OCI-M1 (cell line): ENCODE measurements at places on chromosomes 3 and 15.

DNA sequence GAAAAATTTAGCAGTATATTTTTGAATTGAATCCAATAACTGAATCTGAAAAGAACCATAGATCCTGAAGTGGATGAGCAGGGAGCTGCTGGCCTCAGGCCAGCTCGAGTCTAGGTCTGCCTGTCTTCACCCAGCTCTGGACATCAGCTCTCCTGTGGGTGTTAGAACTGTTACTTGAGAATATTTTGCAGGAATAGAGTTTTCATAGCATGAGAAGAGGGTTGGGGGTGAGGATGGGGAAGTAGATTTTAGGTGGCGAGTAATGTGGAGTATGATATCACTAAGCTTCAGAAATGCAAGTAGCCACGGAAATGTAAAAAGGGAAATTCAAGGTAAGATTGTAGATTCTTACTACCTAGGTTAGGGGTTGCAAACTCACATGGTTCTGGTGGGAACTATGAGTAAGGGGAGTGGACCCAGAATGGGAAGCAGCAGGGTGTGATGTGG, 6.2 kb downstream of the RAB8B start:
- DNase-seq, result peak; percentile 72

- peak; percentile 40 for DNase-seq
Observed at GRCh38 chr3:1380926-1381646, 288.3 kb downstream of the CNTN6 start.

- DNase-seq, result no peak
Observed at GRCh38 chr3:32872487-32873382, 54.9 kb downstream of the TRIM71 start.

GRCh38 chr3:70728311-70728710, 415.9 kb upstream of the MDFIC2 start:
- DNase-seq, result no peak

GRCh38 chr3:98917608-98918007, 16.1 kb upstream of the DCBLD2 start:
- DNase-seq, result no peak

- no peak for DNase-seq
Observed at GRCh38 chr3:42707620-42708355, 5.2 kb upstream of the HHATL start.

DNA sequence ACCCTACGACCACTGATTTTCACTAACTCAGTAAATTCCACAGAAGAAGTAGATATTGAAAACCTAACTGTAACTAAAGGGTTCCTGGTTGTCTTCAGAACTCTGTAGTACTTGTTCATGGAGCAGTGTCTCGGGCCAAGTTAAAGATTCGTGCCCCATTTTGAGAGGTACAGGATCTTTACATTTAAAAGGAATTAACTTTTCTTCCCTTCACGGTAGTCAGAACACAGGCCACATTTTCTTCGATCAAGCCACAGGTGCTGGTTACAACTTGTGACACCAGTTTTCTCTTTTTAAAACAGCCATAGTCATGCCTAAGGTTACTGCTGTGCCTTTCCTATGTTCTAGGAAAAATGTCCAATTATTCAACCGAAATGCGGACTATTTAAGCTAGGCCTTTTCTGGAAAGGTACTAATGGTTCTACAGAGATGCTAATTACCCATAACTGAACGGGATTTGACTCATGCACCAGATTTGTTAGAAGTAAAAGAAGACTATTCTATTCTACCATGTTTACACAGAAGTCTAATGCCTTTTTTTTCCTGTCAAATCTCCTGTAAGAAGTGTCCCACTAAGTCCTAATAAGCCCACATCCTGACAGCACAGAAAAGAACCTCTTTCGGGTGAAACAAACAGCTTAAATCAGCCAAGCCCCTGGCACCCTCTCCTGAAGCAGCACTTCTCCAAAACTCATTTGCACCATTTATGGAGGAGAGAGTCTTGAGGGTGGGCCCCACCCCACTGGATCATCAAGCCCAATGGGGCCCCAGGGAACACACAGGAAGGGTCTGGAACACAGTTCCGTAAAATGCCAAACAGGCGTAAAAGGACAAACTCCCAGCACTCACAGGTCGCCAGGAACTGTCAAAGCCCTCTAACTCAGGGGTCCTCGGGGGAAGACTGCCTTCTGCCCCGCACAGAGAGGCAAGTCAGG, 1.9 kb downstream of the LRIG1 start:
- peak; percentile 20 for DNase-seq

- DNase-seq, result peak; percentile 73
Observed at GRCh38 chr15:57146506-57147201, 228.2 kb downstream of the TCF12 start.

DNA sequence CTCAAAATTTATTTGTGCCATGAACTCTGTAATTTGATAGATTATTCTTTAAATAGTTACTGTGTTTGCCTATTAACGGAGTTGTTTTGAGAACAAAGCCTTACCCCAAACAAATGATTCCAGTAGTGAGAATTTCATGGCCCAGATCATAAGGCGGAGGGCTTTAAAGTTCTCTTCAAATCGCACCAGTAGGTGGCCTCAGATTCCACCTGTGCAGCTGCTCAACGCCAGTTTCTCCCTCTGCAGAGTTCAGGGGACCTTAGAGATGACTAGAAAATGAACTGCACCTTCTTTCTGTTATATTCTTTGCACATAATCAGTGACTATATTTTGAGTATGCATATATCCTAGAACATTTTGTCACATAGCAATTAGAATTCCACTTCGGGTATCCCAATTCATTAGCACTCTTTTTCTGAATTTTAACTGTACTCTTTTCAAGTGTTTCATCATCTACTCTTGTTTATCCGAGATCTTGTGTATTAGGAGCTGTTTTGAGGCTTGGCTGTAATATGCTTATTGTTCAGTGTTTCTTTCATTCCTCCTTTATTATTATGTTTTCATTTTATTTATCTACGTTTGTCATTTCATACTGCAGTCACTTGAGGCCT, 232.6 kb upstream of the CHRM5 start:
- peak; percentile 76 for DNase-seq

GRCh38 chr3:21962456-21962855, 211.4 kb upstream of the ZNF385D start:
- DNase-seq, result no peak

DNA sequence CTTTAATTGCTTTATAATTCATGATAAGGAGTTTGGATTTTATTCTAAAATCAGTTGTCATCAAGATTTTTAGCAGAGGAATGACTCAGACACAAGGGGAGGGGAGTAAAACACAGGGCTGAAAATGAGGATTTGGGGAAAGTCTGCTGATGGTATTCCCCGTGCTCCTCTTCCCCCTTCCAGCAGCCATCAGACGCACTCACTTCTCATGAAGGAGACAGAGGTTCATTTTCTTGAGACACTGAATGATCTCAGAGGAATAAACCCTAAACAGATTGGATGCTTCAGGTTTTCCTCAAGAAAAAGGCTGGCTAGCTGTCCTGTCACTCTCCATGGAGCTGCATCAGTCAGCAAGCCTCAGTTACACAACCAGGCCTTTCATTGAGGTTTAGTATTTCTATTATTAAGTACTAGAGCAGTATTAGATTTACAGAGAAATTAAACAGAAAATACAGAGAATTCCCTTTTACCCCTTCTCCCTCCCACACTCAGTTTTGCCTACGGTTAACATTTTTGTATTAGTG, 166.4 kb downstream of the C3orf70 start:
- DNase-seq, result no peak

GRCh38 chr15:55993804-55994560, 570 bp upstream of the NEDD4 start:
- peak; percentile 79 for DNase-seq

GRCh38 chr15:64703632-64703959, 71.8 kb downstream of the RBPMS2 start:
- peak; percentile 52 for DNase-seq

GRCh38 chr3:150545419-150546225, 674 bp downstream of the SERP1 start:
- DNase-seq, result peak; percentile 56

DNA sequence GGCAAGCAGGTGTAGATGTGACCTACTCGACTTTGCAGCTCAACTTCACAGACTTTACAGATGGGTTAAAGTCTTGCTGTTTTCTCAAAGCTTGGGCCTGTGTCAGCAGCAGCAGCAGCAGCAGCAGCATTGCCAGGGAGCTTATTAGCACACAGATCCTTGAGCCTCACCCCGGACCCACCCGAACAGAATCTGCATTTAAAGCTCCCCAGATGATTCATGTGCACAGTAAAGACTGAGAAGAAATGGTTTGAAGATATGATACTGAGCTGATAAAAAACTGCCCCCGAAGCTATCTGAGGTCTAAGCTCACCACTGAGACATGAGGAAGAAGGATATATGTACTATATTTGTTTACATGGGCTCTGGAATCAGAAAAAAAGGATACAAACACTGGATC, 231.7 kb downstream of the ARPP21 start:
- peak; percentile 17 for DNase-seq

DNA sequence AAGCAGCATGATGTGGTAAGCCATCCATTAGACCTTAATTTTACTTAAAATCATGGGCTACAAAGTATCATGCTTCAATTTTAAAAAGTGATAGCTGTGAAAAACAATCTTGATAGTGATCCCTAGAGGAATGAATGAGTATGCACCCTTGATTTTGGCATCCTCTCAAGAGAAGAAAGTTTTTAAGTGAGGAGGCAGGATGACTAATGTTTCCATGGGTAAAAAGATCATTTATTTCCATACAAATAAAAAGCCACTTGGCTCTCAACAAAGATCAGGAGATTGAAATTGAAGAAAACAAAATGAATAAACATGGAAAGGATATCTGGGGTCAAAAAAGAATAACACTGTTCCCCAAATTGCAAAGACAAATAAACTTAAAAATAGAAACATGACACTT, 305.4 kb downstream of the MEX3B start:
- DNase-seq, result no peak

DNA sequence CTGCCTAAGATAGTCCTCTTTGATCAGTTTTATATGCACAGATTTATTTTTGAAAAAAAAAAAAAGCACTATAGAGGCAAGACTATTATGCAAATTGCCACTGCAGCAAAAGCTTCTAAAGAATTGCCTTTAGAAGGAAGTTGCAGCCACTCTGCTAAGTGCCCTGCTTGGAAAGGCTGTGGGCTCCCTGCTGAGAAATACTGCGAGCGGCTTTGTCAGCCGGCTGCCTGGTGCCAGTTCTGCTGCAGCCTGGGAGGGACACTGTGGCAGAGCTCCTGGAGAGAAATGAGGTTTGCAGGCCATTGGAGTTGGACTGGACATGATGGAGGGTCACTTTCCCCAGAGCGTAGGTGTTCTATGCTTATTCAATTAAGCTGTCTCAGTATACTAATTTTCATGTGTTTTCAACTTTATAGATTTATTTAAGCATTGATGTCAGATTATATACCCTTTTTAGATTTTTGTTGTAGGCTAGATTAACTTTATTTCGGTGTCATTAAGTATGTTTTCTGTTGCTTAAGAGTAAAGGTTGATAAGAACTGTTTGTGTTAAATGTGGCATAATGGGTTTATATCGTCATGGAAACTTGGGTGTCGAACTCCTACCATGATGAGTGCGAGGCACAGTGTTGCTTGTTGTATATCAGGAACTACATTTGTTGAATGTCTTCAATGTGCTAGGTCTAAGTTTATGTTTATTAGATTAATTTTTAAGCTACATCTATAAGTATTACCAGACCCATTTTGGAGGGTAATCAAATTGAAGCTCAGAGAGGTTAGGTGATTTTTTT, 6.6 kb downstream of the MAP2K5 start:
- no peak for DNase-seq

DNA sequence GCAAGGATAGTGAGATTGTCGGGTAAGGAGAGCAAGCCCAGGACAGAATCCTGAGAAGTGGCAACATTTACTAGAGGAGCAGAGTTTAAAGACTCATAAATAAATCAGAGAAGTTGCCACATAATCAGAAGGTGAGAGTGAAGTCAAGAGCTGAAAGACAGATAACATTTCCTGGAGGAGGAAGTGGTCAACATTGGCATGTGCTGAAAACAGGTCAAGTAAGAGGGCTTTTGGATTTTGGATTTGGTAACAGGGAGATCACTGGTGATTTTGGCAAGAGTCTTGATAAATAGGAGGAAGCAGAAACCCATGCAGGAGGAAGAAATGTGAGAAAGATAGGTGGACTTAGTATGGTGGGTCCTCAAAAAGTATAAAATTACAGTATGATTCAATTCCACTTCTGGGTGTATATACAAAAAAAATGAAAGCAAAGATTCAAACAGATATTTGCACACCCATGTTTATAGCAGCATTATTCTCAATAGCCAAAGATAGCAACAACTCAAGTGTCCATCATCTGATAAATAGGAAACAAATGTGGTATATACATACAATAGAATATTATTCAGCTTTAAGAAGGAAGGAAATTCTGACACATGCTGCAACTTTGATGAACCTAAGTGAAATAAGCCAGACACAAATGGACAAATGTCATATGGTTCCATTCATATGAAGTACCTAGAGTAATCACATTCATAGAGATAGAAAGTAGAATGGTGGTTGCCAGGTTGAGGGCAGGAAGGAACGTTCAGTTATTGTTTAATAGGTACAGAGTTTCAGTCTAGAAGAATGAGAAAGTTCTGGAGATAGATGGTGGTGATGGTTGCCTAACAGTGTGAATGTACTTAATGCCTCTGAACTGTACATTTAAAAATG, 27.3 kb upstream of the MBNL1 start:
- peak; percentile 74 for DNase-seq

DNA sequence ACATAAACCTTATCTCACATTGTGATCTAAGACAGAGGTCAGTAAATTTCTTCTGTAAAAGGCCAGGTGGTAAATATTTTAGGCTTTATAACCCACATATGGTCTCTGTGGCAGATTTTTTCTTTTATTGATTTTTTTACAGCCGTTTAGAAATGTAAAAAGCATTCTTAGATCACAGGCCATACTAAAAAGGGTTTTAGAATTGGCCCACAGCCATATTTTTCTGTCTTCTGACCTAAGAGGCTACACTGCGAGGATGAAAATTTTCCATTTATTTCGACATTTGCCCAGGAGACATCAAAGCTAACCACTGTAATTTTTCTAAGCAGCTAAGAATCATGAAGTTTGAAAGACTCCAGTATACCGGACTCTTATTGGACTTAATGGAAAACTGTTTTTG, 377.2 kb upstream of the SGO1 start:
- no peak for DNase-seq

DNA sequence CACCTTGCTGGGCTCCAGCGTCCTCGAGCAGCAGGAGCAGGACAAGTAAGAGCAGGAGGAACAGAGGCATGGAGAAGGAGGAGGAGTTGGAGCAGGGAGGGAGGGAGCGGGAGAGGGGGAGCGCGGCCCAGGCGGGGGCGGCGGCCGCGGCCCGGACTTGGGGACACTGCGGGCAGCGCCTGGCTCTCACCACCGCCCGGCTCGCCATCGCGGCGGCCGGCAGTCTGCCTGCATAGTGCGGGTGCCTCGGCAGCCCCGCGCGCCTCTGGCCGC, 440 bp downstream of the DCBLD2 start:
- DNase-seq, result peak; percentile 63

DNA sequence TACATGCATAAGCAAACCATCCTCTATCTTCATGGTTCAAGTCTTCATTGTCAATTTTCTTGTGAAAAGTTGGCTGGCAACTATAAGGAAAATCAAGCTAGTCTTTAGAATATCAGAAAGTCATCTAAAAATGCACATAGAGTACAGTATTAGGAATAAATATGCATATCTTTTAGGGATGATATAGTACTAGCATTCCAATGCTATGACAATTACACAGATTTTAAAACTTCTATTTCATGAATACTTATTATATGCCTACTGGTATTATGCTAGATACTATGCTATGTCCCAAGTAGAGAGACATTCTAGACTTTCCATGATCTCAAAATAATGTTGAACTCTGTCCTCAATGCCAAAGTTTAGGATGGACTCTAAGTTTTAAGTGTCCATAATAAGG, 81.3 kb upstream of the NAALADL2 start:
- DNase-seq, result no peak
